ENCODE measurements at places on chromosomes 6 and 20.

- no peak for DNase-seq
These were observed 36.3 kb downstream of the PYGB start for GRCh38 chr20:25284131-25284601.

DNA sequence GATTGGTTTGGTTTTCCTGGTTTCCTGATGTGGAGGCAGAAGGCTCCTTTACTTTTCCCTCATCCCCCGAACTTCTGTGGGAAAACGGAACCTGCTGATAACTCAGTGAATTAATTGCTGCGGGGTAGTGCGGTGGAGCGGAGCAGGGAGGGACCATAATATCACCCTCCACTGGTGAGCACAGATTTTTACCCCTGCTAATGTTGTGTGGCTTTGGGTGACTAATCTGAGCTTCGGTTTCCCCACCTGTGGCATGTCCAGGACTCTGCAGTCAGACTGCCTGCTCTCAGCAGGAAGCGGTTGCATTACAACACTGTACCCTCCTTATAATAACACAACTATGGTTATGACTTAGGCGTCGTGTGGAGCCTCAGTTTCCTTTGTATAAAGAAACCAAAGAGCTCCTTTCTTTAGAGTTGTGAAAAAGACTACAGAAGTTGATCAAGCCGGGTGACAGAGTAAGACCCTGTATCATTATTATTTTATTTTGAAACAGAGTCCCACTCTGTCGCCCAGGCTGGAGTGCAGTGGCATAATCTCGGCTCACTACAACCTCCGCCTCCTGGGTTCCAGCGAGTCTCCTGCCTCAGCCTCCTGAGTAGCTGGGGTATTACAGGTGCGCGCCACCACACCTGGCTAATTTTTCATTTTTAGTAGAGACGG, 2.2 kb upstream of the ID1 start:
- DNase-seq, result no peak

- DNase-seq, result no peak
These were observed 79.8 kb upstream of the OPRM1 start for GRCh38 chr6:153959276-153959675.

DNA sequence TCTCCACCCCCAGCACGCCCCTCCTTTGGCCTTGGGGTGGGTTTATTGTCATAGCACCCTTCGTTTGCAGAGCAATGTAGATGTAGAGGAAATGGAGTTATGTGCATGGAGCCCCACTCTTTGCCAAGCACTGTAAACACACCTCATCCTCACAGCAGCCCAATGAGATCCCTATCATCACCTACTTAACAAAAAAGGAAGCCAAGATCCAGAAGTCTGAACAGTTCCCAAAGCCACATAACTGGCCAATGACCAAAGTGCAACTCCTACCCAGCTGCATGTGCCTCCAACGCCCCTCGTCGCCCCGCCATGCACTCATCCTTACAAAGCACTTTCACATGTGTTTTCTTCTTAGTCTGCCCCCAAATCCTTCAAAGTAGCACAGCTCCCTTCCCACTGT, 21.8 kb upstream of the FOXQ1 start:
- DNase-seq, result no peak

- no peak for DNase-seq
These were observed 76.6 kb upstream of the VGLL2 start for GRCh38 chr6:117188627-117189201.

GRCh38 chr6:127053032-127053874, 65.2 kb upstream of the RSPO3 start:
- no peak for DNase-seq

DNA sequence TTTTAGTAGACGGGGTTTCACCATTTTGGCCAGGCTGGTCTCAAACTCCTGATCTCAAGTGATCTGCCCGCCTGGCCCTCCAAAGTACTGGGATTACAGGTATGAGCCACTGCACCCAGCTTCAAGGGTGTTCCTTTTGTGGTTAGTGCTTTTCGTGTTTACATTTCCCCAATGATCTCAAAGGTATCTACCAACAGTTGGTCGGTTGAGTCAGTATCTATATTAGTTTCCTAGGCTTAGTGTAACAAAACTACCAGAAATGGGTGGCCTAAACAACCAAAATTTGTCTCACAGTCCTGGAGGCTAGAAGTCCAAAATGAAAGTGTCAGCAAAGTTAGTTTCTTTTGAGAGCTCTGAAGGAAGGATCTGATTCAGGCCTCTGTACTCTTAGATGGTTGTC, 30.1 kb downstream of the CASP8AP2 start:
- DNase-seq, result no peak

DNA sequence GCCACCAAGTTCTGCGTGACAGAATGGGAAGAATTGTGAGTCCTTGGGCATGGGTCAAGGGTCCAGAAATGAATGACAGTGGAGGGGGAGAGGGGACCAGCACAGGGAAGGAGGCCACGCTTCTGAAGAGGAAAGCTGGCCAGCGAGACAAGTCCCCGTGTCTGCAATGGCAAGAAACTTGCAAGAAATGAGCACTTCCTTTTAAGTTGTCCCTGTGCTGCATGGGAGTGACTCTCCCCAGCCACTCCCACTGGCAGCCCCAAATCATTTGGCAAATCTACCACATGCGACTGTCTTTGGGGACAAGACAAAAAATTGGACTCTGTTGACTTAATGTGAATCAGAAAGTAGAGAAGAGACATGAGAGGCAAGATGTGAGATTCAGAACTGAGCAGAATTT, 242.2 kb upstream of the RREB1 start:
- no peak for DNase-seq

DNA sequence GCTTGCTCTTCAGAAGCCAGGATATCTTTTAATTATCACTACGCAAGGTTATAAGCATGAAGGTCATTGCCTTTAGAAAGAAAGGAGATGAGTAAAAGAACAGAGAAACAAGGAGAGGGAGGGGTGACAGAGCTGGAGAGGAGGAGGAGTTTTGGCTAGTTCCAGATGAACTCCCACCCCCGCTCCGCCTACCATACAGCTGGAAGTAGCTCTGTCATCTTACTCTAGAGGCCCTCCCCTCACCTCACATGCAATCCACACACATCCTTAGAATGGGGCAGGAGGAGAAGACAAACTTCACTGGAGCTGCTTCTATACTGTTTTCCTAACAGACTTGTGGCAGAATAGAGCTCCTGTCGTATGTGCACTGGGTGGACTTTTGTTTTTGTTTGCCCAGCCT, 144.7 kb downstream of the SCML4 start:
- no peak for DNase-seq

DNA sequence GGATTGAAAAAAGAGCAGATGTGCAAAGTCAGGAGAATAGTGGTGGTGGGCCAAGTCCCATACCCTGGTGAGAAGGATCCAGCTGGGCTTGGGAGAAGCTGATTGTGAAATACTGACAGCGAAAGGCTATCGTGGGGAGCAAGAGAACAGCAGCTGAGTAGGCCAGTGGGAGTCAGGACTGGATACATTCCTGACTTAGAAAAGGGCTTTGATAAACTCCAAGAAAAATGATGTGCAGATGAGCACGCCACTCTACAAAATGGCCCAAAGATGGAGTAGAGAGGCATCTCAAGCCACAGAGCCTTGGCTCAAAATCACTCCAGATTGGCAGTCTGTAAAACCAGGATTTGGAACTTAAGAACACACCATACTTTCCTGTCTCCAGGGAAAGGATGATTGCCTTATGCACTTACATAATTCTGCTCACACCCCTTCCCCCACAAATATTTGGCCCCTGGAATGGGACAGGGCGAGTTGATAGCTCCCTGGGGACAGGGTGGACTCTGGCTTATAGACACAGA, 578.7 kb downstream of the MAFB start:
- DNase-seq, result no peak

DNA sequence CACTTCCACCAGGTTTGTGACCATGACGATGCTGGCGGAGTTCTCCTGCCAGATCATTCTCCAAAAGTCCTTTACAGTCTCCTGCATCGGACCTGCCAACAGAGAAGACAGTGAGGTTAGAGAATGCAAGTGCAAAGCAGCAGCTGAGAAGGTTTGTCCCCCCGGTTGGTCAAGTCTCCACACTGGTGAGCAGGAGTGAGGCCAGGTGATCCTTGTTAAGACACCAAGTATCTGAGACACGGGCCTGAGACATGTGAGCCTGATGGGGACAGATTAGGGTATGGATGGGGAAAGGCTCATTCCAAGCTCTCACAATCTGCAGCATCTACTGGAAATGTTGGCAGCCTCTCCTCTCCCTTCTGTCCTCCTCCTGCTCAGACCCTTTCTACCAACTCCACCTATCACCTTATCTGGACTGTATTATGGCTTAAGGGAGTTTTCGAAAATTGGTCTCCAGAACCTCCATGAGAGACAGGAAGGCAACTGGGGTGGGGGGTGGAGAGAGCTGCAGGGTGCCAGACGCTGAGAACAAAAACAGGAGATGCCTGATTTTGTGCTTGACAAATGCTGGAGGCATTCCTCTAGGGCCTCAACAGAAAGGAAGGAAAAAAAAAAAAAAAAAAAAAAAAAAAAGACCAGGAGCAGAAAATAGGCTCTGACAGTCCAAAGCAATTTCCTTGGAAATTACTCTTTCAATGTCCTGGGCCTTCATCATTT, 500.4 kb upstream of the CHD6 start:
- DNase-seq, result no peak

DNA sequence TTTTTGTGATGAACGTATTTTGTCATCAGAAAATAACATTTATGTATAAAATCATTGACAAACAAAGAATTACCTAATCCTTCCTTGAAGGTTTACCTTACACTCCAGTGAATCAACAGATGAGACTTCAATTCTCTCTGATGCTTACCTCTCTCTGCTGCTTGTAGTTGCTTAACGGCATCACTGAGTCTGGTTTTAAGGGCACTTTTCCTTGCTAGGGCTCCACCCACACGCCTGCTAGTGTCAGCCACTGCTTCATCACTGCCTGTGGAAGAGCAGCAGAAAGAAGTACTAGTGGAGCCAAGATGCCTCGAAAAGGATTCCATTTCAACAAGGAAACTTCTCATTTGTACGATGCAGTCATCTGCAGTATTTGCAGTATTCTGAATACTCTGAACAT, 63.0 kb downstream of the FAM229B start:
- DNase-seq, result no peak

DNA sequence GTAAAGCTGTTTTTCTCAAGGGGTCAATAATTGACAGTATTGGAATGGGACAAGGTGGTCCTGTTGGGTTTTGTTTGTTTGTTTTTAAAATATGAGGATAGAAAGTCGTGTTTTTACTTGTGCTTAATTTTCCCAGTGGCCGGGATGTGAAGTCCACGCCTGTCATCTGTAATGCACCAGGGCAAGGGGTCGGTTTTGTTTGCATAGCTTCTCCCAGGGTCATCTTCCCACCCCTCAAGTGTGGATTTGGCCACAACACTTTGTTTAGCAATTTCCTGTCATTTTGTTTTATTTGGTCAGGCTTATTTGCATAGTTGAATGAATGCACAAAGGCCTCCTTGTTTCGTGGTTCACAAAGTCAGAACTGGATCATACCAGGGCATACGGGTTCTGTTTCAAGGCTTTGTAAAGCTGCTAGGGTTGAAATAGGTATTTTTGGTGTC, 29.8 kb downstream of the SYNJ2 start:
- DNase-seq, result no peak

DNA sequence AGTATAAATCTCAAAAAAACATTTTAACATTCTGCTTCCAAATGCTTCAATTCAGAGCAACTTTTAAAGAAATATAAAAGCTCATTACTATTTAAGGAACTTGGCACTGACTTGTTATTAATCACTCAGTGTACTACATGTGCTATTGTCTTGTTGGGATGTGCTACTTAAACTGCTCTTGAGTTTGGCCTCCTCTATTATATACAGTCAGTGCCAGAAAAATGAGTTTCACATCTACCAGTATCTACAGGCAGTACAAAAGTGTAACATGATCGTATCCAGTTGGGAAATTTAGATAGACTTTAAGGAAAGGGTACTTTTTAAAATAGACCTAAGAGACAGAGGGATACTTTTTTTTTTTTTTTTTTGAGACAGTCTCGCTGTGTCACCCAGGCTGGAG, 627.3 kb upstream of the SLC35B3 start:
- DNase-seq, result no peak

All from effector CD8-positive, alpha-beta T cell (primary cell).